ENCODE measurements at places on chromosomes 5 and 9.

DNA sequence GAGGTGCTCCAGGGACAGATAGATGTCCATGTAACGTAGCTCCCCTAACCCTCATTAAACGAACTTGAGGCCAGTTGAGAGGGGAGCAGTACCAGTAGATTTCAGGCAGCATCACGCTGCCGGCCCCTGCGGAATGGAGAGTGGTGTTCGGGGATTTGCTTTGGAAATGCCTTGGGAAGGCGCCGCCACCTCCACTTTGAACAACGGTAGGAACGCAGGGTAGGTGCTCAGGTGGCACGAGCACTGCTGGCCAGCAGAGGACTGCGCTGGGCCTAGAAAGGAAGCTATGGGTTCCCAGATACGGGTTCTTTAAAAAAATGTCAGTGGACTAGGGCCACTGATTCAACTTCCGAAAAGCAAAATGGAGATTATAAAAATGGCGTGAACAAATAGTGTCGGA lies 271.8 kb downstream of the FANCC start:
- no peak for DNase-seq

GRCh38 chr9:113990975-113991471 lies 87.1 kb downstream of the AMBP start:
- no peak for DNase-seq

DNA sequence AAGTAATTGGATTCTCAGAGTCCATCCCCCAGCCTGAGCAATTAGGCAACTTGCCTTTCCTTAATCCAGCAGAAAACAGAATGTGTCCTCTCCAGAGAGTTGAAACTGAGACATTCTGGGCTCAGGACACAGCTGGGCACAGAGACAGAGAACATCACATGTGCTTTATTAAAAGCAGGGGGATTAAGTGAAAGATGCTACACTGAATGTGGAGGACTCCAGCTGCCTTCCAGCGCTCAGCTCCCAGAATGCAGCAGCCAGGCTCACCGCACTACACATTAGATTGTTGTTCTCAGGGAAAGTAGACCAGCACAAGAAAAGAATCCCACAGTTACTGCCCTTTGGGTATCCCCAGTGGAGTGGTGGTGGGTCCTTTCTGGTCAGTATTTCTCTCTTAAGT lies 141.6 kb upstream of the IL12B start:
- DNase-seq: no peak

- DNase-seq: no peak
Observed at GRCh38 chr5:144333336-144333920, 162.8 kb downstream of the KCTD16 start.

DNA sequence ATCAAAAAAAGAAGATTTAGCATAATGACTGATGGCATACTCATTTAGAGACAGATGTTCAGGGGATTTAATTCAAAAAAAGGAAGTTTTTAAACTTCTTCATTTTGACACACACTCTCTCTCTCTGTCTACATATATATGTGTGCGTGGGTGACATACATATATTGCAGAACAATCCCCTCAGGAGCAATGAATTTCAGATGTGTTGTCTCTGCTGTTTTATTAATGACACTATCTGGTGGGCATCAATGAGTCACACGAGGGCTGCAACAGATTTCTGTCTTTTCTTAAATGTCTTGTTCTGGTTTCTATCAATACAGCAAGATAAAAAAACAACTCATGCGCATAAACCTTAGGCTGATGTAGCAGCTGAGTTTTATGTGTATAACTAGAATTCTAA lies 123.5 kb upstream of the SLCO6A1 start:
- DNase-seq: no peak

DNA sequence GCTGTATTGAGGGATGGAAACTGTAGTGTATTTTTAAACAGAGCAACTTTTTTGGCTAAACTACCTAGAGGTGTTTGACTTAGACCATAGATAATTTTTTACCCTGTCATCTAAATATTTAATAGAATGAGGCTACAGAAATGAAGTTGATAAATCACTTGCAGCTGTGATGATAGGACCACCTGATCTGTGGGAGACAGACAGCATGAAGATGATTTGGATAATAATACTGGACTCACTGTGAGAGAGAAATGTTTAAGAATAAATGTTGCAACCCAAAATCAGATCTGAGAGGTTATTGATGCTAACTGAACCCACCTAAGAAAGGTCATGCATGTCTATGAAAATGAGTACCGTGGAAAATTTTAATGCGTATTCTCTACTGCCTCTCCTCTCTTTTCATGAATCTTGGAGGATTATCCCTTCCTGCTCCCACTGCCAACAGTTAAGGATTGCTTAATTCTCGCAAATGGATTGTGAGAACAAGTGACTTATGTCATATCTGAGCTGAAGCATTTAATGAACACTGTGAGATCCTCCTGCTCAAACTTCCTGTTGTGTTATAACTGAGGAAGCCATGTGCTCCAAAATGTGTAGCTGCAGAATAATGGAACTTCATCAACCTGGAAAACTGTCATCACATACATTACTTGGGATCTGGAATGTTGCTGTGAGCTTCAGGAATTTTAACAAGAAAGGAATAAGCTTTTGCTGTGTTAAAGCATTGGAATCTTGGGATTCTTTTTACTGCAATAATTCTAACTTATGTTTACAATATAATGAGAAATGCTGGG lies 617.9 kb upstream of the CDH18 start:
- DNase-seq: peak; percentile 44

GRCh38 chr9:91580136-91580535 lies 156.5 kb upstream of the NFIL3 start:
- peak; percentile 80 for DNase-seq
